ENCODE measurements at places on chromosomes 1 and 21.

GRCh38 chr1:68758666-68759209 lies 261.9 kb upstream of the DEPDC1 start:
- no peak for DNase-seq

DNA sequence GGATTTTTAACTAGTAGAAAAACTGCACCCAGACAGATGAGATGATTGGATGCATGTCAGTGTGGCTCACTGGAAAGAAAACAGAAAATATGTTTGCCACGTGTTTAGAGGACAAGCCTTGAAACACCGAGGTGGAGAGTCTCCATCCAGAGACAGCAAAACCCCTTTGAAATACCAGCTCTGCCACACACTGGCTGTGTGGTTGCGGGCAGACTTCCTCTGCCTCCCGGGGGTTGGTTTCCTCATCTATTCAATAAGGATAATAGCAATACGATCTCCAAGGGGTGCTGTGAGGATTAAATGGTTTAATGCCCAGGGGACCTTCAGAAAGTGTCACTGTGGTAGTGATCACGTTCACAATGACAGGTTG lies 67.2 kb upstream of the PARP1 start:
- DNase-seq = no peak

- DNase-seq = no peak
These were observed 53.2 kb upstream of the B3GALNT2 start for GRCh38 chr1:235557495-235557894.

- no peak for DNase-seq
These were observed 19.1 kb downstream of the NOL9 start for GRCh38 chr1:6535214-6535613.

GRCh38 chr1:56830052-56830451 lies 10.8 kb upstream of the FYB2 start:
- DNase-seq = no peak

GRCh38 chr1:227891223-227891954 lies 56.3 kb downstream of the WNT9A start:
- no peak for DNase-seq

DNA sequence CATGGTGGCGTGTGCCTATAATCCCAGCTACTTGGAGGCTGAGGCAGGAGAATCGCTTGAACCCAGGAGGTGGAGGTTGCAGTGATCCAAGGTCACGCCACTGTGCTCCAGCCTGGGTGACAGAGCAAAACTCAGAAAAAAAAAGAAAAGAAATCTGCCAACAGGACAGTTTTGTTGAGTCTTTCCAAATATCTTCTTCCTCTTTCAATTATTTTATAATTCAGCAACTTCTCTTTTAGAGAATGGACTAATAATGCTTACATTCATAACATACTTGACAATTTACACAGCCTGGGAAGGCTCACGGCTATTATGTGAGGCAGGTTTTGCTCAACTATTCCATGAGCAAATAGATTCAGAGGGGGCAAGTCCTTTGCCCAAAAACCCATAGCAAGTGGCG lies 18.1 kb downstream of the CNR2 start:
- DNase-seq = no peak

- DNase-seq = no peak
These were observed 6.3 kb upstream of the PARP1 start for GRCh38 chr1:226414098-226414698.

DNA sequence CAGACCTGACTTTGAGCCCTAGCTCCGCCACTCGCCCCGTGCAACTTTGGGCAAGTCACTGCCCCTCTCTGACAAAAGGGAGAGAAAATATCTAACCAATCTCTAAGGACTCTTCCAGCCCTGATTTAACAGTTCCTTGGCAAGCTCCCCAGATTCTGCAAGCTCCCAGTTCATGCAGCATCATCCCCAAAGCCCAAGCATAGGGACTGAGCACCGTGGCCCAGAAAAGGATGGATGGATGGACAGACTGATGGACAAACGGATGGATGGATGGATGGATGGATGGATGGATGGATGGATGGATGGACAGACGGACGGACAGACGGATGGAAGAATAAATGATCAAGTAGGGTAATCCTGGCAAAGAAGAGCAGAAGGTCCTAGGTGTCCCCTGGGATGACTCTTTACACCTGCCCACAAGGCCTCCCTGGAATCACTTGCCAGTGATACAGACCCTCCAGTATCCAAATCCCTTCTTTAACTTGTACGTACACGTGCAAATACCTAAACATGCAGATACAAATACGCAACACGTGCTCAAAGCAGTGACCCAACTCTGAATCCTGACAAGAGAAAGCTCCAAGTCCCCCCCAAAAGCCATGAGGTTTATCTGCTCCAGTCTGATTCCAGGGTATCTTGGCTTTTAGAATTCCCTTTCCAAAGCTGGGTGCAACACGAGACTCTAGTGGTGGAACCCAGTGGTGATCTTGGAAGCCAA lies 16.0 kb downstream of the IFFO2 start:
- DNase-seq = no peak

DNA sequence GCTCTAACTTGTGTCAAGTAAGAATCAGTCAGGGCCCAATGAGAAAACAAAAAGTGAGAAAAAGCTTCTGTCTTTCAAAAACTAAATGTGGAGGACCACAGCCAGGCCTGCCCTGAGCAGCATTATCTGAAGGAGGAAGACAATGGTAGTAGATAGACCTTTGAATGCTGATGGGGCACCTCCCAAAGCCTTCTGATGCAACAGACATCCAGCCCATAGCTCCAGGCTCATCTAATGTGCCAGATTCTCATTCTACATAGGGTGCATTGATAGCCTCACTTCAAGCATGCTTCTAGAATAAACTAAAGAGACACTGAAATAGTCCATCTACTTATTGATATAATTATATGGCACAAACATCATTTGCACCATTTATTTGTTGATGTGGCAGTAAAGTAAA lies 351.6 kb downstream of the HHIPL2 start:
- DNase-seq = no peak

DNA sequence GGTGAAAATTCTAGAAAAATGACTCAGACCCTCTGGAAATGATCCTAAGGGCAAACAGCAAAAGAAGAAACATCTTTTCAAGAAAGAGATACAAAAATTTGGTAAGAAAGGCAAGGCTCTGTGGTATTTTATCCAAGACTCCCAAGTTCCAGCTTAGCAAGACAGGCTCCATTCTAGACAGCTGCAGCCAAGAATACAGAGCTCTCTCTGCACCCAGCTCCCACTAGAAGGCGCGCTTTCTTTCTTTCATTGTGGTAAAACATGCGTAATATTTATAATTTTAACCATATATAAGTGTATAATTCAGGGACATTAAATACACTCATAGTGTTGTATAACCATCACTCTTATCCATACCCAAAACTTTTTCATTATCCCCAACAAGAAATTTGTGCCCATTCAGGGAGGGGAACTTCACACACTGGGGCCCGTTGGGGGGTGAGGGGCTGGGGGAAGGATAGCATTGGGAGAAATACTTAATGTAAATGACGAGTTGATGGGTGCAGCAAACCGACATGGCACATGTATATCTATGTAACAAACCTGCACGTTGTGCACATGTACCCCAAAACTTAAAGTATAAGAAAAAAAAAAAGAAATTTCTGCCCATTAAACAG lies 2.2 kb upstream of the HFM1 start:
- DNase-seq = no peak

DNA sequence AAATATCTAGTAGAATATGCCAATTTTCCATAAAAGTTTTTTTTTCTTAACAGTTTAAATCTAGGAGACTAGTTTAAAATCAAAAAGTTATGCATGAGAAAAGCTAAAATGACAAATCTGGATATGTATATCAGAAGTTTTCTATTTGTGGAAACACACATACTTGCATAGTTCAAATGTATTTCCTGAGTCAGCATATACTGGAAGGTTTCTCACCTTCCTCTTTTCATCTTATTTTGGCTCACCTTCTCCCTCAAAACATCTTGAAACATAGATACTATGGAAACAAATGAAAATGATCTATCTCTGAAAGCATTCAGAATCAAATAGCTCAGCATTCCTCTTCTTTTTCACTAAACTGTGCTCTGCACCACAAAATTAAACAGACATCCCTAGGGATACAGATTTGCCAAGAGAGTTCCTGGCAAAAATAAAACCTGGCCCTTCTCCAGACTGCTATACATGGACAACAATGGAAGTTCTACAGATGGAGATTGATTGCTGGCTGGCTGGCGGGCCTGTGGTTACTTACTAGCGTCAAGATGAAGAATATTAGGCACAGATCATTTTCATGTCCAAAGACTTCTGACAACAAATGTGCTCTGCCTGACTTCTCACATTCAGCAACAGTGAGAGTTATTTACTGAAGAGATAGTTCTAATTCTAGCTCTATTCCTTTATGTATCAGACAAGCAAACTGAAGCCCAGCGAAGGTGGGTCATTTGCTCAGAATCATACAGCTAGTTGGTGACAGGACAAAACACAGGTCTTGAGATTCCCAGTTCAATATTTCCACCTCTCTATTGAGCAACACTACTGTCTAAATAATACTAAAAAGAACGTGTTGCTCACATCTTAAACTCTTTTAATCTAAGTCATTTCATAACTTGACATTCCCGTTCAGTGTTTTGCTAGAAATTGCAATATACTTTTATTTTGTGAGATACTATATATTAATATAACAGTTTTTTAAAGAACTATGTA lies 26.6 kb downstream of the DIPK1A start:
- DNase-seq = no peak

GRCh38 chr1:231841616-231842344 lies 215.2 kb downstream of the DISC1 start:
- DNase-seq = no peak

DNA sequence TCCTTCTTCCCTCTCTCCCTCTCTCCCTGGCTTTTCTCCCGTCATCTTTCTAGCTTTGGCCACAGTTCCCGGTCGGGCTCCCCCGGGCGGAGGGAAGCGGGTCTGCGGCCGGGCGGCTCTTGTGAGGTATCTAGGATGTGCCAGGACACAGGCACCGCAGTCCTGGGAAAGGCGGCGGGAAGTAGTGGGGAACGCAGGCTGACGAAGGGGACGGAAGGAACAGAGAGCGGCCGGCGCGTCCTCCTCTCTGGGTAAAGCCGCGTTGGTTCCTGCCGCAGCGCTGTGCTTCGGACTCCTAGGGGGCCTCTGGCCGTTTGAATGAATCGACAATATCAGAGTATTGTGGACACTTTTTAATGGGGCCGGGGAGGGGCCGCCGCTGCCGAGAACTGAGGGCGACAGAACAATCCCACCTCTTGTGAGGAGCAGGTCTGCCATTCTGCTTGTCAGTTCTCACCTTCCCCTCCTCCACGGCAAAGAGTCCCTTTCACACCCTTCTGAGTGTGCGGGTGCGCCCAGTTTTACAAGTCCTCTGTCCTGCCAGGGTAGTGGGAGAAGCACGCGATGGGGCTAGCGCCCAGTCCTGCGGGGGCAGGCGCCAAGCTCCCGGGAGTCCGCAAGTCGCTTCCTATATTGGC lies 1.2 kb upstream of the LHX9 start:
- DNase-seq = no peak

DNA sequence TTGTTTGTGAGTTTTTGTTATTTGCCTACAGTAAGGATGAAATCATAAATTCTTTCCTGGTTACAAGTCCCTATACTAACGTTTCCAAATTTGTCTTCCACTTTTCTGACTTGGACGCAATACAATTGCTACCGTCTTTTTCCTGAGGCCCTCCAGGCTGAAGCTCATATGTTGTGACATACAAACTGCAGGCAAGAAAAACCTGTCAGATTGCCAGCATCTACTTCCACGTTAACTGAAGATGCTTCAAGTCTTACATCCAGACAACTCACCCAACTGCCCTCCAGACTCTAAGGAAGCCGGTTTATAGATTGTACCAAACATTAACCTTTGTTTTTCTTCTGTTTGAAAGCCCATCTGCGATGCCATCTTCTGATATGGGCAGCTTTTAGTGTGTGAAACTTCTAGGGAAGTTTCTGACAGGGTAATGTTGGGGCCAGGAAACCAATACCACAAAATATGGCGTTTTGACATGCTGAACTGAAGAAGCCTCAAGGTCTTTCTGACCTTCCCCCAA lies 21.4 kb upstream of the RNF11 start:
- DNase-seq = no peak

- no peak for DNase-seq
These were observed 44.2 kb downstream of the PRDM16 start for GRCh38 chr1:3113047-3113740.

DNA sequence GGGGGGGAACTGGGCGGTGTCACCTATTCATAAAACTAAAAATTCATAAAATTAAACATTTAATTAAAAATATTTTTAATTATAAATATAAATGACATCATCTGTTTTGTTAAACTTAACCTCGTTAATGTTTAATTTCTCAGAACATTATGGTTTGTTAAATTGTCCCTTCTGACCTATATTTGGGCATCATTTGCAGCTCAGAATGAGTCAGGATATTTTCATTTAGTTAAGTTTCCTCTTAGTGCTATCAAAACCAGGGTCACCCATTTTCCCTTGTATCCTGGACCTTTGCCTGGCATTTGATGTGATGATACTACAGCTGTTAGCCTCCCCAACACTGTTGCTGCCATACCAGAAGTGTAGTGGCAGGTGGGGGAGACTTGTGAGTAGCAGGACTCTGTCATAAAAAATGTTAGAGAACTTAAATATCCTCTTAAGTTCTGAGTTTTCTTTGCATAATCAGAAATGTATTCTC lies 30.3 kb downstream of the TSNAX start:
- no peak for DNase-seq

DNA sequence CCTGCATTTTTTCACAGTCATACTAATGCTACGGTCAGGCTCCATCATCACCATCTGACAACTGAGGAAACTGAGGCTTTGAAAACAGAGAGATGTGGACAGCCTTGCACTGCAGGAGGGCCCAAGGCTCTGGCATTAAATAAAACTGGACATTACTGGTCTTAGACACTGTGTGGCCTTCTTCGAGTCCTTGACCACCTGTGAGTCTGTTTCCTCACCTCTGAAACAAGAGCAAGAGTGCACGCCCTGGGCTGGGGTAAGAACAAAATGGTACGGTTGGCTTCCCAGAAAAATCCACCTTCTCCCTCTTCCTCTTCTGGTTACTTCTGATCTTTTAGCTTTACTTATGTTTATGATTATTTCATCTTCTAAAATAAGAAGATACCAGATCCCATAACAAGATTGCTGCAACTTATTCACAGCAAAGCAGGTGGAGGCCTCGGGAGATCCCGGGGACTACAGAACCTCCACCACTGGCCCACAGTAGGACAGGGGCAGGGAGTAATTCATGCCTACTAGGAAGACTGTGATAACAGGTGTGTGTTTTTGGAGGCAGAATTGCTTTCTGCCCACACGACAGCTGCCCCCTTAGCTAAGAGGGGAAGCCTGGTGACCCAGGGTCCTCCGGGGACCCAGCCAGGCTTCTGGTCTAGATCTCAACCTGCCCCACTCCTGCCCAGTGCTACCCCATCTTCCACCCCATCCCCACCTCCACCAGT lies 156.4 kb upstream of the EDN2 start:
- DNase-seq = no peak

- no peak for DNase-seq
These were observed 199.3 kb upstream of the TMEM51 start for GRCh38 chr1:14954210-14954609.

DNA sequence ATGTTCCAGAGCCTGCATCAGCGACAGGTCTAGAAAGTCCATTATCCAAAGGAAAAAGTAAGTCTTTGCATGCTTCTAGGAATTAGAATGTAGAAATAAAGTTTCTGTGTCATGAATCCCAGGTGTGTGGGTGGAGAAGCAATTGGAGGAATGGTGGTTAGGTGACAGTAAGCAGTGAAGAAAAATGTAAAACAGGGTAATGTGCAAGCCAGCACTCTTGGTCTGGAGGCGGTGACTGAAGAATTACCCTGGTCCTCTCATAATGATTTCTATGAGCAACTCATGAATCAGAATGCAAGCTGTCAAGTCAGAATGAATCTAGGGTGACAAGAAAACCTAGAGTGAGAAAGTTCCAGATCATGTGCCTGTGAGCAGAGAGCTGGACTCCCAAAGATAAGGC lies 33.6 kb downstream of the PLPPR4 start:
- DNase-seq = no peak
